ENCODE measurements at places on chromosomes 5 and 9. TPM values are rescaled to one million over a fixed set of nuclear protein-coding genes. Genes with fewer than 3 reads are reported as not detected.

- no peak for DNase-seq
Observed at GRCh38 chr9:79812099-79812498, 240.3 kb downstream of the TLE4 start.

- DNase-seq, result no peak
Observed at GRCh38 chr5:95916687-95917085, 45.0 kb downstream of the ELL2 start.

DNA sequence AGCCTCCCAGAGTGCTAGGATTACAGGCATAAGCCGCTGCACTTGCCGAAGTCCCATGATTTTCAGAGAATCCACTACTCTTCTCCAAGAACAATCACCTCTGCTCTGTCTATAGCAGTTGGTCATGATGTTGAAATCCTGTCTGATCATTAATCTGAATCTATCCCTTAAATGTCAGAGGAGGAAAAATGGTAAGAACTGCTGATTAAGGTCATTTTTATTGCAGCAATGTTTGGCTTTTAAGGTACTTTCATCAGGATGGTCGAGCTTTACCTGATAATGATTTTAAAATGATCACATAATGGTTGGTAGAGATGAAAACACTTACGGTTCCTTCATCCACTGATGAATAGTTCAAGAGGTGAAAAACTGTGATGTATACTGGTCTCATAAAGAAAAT lies 968.6 kb downstream of the TLE4 start:
- DNase-seq, result no peak

DNA sequence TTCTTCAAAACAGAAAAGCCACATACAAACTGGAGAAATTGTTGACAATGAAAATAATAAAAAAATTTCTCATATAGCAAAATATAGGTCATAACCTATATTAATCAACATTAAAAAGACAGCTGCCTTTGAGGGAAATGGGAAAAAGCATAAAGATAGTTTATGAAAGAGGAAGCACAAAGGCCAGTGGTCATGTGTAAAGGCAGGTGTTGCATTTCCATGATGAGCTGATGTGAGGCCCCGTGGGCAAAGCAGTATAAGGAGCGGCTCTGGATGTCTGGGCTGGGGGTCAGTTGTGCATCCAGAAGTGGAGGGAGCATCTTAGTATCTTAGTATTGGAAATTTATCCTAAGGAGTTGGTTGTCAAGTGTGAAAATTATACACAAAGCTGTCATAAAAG lies 18.3 kb downstream of the NDUFS6 start:
- peak; percentile 20 for DNase-seq

GRCh38 chr9:136129176-136129575 lies 10.5 kb upstream of the TMEM250 start:
- DNase-seq, result no peak

GRCh38 chr5:77636641-77637169 lies 1.8 kb downstream of the OTP start:
- DNase-seq, result no peak

IFNK gene
- total RNA-seq, result not detected

ROR2 gene
- total RNA-seq, result 6.1 TPM

MIGA2 gene
- 28.3 TPM for total RNA-seq
